ENCODE measurements at places on chromosomes 2 and 18.

DNA sequence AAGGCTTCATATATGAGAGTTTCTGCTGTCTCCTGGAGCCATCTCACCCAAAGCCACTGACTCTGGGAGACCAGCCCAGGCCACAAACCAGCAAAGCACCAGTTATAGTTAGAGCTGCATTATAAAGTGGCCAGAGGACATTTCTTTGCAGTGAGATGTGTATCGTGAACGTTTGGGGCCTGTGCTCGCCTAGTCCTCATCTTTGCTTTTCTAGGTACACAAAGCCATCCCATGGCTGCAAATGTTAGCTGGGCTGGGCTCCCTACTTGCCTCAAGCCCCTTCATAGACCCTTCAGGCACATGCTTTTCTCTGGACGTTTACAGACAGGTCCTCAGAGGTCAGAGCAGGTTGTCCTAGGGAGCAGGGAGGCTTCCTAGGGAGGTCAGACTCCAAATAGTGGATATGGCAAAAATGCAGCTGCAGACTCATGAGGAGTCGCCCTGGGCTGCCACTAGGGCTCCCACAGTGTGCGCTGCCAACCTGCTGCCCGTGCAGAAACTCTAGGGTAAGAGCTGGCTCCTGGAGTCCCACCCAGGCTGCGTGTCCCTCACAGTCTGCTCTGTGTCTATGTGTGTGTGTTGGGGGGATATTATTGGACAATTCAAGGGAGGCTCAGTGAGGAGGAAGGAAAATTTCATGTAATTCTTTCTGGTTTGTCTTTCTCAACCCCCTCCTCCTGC is 141.0 kb downstream of the RPIA start:
- DNase-seq, result peak; percentile 12

- no peak for DNase-seq
These were observed 21.3 kb downstream of the MRPL19 start for GRCh38 chr2:75667884-75668283.

DNA sequence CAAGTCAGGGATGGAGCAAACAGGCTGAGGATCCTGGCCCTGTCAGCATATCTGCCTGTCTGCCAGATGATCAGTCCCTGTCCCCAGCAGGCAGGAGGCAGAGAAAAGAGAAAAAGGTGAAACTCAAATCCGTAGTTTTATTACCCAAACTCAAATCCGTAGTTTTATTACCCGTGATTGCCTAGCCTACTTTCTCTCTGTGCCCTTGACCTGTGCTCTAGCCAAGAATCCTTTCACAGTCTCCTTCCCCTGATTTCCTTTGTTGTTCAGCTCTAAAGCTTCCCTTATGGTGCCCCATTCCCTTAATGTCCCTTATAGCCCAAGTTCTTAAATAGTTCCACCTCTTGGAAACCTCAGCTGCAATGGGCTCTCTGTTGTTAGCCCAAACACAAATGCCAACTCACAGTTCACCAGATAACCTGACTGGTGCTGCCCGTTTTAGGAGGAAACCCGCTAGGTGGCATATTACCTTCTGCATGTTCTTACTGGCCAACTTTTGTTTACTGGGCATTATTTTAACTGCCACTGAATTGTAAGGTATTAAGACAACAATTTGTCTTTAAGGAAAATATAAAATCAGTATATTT is 125.7 kb upstream of the FZD5 start:
- DNase-seq, result no peak

DNA sequence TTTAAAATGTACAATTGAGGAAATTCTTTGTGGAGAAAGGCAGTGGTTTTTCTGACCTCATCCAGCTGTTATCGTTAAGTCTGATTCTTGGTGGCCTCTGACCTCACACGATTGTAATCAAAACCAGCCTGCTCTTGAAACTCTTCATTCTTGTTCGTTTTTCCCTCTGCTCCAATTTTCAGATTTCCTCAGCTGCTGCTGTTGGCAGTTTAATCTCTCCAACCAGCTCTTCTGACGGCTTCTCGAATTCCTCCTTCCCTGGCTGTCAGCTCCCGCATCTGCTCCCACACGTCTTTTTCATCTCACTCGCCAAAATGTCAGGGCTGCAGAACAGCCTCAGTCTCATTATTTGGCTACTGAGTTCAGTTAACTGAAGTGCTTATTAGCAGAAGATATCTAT is 136.1 kb downstream of the DCDC2C start:
- no peak for DNase-seq

GRCh38 chr2:111618226-111618977 is 265.6 kb downstream of the ANAPC1 start:
- DNase-seq, result no peak

DNA sequence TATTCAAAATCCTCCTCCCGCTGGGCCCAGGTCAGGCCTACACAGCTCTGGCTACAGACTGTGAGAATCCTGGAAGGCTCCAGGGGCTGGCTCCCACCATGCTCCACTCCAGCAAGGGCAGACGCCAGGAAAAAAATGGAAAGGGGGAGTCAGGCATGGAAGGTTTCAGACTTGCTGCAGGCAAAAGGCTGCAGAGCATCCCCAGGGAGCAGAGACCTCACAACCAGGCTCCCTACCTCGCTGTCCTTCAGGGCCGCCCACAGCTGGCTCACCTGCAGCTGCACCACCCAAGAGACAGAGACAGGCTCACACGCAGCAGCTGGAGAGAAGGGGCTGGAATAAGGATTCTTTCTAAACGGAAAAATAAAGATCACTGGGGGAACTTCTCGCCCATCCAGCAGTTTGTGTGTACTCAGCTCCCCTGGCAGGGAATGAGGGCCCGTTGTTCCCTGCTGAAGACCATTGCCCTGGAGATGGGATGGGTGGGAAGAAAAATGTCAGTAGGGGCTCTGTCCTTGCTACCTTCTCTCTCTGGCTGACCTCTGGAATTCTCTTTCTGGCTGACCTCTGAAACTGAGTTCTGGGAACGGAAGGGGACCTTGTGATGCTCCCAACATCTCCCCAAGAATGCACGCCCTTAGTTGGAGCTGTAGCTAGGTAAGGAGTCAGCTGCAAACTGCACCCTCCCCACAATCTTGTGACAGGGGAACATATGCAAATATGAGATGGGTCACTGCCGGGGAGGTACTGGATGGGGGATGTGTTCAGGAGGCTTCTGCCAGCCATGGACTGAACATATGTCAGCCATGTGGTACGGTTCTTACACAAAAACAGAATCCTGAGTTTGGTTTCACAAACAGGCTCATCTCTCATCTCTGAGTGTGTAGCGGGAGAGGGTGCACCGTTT is 34.5 kb downstream of the BCL2 start:
- DNase-seq, result no peak

DNA sequence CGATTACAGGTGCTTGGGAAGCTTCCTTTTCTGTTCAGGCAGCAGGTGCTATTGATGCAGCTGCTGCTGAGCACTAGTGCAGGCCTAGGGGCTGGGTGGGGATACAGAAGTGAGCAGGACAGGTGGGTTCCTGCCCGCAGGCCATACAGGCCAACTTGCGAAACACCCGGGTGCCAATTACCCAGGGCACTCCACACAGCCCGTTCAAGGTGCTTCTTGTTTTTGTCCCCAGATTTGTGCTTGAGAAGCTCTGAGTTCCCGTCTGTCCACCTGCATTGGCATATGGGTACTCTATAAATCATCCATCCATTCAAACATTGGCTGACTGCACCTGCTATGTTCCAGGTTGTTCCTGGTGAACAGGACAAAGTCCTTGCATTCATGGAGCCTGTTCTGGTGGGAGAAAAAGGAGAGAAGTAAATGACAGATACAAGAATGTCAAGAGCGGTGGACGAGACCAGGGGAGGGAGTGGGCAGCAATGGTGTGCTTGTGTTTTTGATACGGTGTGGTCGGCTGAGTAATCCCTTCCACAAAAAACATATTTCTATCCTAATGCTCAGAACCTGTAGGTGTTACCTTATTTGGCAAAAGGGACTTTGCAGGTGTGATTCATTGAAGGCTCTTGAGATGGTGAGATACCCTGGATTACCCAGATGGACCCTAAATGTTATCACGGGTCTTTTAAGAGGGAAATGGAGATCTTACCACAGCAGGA is 31.4 kb downstream of the SH3BP4 start:
- DNase-seq, result no peak

DNA sequence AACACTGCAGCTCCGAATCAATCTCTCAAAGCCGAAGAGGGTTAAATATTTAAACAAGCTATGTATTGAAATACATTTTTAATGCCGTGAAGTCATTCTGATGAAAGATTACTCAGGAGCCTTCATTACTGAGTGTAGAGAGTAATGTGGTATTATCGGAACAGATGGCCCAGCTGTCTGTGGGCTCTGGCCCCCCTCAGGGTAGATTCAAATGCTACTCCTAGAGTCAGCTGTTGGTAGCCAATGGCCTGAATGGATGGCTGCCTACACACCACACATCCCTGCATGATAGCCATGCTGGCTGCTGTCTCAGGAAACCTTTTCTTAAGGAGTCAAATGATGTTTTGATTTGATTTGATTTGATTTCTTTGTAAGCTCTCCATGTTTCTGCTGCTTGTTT is 732.3 kb upstream of the CELF4 start:
- DNase-seq, result no peak

- DNase-seq, result no peak
These were observed 546.6 kb upstream of the CHAC2 start for GRCh38 chr2:53220969-53221368.

GRCh38 chr2:230879271-230879882 is 14.6 kb downstream of the ITM2C start:
- no peak for DNase-seq

- no peak for DNase-seq
These were observed 11.4 kb upstream of the COL6A3 start for GRCh38 chr2:237425320-237425719.

GRCh38 chr2:106704798-106705197 is 181.2 kb downstream of the ST6GAL2 start:
- no peak for DNase-seq

DNA sequence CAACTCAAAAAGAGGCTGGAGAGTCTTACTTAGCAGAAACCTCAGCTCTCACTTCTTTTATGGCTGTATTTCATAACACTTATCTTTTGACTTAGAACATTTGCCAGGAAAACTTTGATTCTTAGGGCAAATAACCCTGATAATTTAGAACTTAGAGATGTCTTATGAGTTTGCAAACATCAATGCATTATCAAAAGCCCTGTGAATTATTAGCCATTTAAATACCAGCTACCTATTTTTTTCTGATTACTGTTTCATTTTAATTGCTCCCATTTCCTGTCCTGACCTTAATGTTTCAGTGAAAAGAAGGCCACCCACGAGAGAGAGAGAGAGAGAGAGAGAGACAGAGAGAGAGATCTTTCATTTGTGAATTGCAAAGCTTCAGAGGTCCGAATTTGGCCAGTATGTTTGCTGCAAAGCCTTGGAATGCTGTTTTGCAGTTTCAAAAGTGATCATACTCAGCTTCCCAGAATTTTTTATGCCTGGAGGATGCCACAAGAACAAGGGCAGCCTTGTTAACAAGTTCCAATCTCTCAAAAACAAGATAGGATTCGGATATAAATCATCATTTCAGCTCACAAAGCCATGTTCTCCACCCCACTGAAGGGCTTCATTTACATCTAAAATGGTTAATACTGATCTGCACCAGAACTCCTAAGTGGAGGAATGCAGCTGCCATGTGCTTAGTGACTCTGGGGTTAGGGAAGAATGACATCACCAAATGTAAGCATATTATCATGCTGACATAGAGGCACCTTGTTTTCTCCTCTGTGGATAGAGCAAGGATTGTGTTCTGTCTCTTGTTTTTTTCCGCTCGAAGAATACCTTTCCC is 478.2 kb downstream of the ARHGAP15 start:
- DNase-seq, result peak; percentile 71

DNA sequence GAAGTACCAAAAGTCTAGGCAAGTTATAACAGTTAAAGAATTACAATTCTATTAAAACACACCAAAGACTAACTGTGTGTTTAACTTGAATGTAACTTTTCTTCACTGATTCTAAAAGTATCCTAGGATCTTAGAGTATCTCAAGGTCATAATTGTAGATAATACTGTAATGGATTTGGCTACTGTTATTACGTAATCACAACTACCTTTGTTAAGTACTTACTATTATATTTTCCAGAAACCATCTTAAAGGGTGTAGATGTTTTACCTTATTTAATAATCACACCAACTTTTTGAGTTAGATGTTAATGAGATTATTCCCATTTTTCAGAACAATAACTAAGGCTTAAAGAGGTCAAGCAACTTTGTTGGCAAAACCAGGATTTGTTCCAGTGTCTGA is 161.3 kb upstream of the REG3A start:
- no peak for DNase-seq

GRCh38 chr2:3138621-3139020 is 239.0 kb downstream of the EIPR1 start:
- no peak for DNase-seq

- no peak for DNase-seq
These were observed 1.5 kb downstream of the GAREM1 start for GRCh38 chr18:32469190-32469651.

DNA sequence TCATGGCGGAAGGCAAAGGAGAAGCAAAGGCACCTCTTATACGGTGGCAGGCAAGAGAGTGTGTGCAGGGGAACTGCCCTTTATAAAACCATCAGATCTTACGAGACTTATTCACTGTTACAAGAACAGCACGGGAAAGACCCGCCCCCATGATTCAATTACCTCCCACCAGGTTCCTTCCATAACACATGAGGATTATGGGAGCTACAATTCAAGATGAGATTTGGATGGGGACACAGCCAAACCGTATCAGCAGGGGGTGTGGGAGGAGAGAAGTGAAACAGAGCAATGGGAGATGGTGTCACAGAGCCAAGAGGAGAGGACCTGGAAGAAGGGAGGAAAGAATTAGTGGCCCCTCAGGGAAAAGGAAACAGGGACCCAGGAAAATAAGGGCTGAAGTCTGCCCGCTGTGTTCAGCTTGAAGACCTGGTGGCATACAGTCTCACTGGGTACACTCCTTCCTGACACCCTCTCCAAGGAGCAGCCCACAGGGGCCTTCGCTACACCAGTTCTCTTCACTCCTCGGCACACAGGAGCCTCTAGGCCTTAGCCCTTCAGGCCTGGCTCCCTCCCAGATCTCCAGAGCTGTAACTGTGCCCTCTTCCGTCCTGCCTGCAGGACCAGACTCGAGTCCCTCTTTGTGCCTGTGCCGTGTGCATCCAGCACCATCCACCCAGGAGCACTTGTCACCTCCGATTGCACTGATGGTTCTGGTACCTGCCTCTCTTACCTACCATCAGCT is 262.1 kb downstream of the EIPR1 start:
- DNase-seq, result no peak

Measured in GM23338 (cell line).